ENCODE measurements at places on chromosomes 5 and 9. TPM values are rescaled to one million over a fixed set of nuclear protein-coding genes. Genes with fewer than 3 reads are reported as not detected.

DNA sequence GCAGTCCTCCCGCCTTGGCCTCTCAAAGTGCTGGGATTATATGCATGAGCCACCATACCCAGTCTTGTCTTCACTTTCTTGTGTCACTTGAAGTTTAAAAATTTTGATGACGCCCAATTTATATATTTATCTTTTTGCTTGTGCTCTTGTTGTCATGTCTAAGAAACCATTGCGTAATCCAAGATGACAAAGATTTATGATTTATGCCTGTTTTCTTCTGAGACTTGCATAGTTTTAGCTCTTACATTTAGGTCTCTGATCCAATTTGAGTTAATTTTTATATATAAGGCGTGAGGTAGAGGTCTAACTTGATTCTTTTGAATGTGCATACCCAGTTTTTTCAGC, 18.6 kb downstream of the ANKHD1 start:
- DNase-seq = no peak

DNA sequence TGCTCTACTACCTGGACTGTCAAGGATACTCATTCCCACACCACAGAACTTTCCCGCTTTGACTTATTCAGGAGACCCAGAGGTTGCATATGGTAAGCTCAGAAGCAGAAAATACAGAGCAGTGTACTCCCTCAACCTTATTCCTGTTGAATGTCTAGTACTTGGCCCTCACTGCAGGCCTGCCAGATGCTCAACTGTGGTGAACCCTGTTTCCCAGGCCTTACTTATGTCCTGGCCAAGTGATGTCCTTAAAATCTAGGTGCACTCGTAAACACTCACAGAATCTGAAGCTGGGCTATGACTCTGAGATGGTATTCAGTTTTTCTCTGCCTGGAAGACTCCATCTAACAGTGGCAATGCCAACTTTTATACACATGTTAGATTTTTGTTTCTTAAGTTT, 21.0 kb downstream of the DIAPH1 start:
- no peak for DNase-seq

- no peak for DNase-seq
Observed at GRCh38 chr5:18749763-18750162, 1115.5 kb downstream of the TAF11L14 start.

DNA sequence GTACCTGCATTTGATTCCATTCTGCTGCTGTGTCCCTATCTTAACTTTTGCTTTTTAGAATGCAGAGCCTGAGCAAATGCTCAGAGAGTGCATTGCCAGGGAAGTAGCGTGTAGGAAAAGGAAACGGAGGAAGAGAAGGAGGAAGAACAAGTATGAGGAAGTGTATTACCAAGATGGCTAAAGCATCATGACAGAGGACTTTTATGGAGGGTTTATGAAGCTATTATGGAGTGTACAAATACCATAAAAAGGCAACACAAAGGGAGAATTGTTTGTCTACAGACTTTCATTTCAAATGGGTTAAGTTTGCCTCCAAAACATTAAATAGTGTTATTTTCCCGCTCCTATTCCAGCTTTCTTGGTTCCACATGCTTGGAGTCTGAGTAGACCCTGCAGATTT, 1899.8 kb upstream of the NUDT12 start:
- DNase-seq = no peak

DNA sequence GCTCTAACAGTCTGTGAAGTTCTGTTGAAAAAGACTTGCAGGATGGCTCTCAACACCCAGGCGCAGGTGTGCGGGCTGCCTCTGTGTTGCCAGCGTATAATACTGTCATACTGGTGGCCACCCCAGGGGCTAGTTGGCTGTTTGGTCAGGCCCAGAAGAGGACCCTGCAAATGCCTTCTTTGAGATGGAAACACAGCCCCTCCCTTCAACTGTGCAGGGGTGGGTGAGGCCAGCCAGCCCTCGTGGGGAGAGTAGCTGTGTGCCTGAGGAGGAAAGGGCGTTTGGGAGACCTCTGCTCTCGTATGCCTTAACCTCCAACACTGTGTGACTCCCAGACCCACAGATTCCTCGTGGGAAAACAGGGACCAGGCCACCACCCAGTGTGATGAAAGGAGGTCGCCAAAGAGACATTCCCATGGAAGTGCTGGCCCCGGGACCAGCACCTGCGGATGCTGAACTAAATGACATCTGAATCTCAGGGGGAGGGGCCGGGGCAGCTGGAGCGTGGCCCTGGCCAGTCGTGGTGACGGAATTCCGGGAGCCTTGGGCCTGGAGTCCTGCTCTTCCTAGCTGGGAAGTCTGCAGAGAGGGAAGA, 11.3 kb upstream of the SCGB3A1 start:
- DNase-seq = no peak

- DNase-seq = no peak
Observed at GRCh38 chr9:121194730-121195129, 6.9 kb downstream of the RAB14 start.

DNA sequence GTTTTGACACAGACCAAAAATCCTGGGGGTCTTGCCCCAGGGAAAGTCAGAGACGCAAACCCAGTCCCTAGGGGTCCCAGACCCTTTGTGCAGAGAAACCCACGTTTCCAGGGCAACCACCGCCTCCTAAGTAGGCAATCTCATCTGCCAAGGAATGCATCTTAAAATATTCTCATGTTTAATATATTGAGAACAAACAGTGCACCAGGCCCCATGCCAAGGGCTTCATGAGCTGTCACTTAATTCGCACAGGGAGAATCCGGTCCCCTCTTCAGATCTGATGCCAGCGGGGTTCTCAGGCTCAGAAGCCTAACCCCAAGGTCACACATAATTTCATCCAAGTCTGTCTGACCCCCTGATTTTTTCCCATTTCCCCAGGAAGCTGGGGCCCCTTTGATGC, 28.8 kb downstream of the CPLX2 start:
- no peak for DNase-seq

- DNase-seq = no peak
Observed at GRCh38 chr5:164784230-164784629, 1278.8 kb downstream of the MAT2B start.

Gene LIFR
- polyA plus RNA-seq = 8.1 TPM

Gene OTULINL
- polyA plus RNA-seq = 0.23 TPM

Gene SLC24A2
- not detected for polyA plus RNA-seq

Gene NMUR2
- polyA plus RNA-seq = not detected
